ENCODE measurements at places on chromosomes 11 and 22.

DNA sequence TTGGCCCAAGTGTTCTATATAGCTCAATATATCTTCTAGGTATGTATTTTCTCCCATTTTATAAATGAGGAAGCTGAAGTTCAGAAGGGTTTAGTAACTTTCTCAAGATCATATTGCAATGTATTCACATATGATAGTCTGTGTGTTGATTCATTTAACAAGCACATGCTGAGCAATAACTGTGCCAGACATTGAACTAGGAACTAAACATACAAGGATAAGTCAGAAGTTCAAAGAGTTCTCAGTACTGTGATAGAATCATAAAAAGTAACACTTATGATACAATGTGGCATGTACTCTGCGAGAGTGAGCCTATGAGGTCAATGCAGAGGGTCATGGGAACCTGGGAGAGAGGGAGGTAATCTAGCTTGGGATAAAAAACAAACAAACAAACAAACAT, 1082.2 kb upstream of the TENM4 start:
- no peak for DNase-seq

GRCh38 chr11:130585545-130585944, 137.1 kb downstream of the ADAMTS15 start:
- no peak for DNase-seq

- DNase-seq = no peak
These were observed 12.6 kb upstream of the SERPINH1 start for GRCh38 chr11:75549370-75549958.

GRCh38 chr22:48450188-48450825, 1377.4 kb downstream of the BRD1 start:
- DNase-seq = no peak

DNA sequence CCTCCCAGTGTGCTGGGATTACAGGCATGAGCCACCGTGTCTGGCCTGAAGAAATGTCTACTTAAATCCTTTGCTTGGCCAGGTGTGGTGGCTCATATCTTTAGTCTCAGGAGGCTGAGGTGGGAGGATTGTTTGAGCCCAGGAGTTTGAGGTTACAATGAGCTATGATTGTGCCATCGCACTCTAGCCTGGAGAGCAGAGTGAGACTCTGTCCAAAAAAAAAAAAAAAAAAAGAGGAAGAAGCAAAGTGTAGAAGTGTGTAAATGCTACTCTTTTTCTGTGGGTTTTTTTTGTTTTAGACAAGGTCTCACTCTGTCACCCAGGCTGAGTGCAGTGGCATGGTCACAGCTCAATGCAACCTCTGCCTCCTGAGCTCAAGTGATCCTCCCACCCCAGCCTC, 6.4 kb upstream of the ATG16L2 start:
- DNase-seq = no peak

- DNase-seq = peak; percentile 27
These were observed 71.6 kb downstream of the LRP5 start for GRCh38 chr11:68383976-68384501.
